ENCODE measurements at places on chromosomes 11 and 22.

GRCh38 chr11:71537537-71537936, 288 bp upstream of the KRTAP5-8 start:
- no peak for DNase-seq

DNA sequence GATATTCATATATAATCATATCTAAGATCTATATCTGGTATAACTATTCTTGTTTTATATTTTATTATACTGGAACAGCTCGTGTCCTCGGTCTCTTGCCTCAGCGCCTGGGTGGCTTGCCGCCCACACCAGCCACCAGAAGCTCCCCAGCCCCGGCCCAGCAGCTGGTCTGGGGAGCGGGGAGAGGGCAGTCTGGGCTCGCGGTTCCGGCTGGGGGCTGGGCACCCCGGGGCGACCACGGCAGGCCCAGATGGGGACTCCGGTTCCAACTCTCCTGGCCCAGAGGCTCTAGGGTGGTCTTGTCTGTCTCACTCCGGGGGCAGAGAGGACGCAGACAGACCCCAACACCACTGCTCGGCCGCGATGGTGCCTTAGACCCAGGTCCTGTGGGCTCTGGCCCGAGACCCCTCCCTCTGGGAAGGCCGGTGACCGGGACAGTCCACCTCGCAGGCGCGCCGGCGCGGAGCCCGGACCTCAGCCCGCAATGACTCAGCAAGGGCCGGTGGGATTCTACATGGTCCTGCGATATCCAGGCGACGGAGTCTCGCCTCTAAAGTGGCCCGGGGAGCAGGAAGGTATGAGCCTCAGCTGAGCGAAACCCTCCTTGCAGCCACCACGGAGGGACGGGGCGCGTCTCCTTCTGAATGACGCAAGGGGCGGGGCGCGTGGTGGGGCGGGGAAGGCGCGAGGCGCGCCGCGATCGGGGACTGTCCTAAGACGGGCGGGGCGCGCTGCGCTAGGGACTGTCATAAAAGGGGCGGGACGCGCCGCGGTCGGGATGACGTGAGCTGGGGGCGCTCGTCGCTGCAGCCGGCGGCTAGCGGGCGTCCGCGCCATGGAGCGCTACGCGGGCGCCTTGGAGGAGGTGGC, at the start of gene DGCR6:
TSS of gene DGCR6 (plus strand) at position 781 of the 870 bp plus-strand sequence. CDS start at position 836, 55 bp downstream.
- DNase-seq: no peak

DNA sequence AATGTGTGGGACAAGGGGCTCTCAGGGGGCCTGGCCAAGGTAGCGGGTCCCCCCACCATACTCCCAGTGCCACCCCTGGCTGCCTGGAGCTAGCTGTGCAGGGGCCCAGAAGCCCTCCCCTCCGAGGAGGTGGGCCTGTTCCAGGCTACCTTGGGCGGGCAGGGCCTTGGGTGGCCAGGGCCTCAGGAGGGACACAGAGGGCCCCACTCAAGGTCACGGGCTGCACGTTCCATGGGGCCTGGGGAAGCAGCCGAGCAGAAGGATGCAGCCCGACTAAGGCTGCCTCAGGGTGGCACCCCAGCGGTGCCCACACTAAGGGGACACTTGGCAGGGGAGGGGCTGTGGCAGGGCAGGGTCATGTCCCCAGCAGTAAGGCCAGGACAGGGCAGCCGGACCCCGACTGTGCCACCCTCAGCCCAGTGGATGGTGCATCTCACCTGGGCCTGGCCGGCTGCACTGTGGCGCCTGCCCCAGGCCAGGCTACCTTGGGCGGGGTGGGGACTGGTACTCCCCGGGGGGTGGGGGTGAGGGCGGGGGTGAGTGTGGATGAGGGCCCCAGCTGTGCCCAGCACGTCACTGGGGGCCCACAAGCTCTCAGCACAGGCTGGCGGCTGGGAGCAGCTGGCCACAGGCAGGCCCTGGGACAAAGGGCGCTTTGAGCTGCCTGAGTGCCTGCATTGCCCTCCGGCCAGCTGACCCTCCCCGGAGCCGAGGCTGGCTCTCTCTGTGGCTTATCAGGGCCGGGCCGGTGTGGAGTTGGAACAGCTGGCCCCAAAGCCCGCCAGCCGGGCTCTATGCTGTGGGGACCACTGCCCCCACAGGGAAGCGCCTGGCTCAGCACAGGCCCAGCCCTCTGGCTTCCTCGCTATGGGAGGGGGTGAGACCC, 117.1 kb downstream of the KCNQ1 start:
- DNase-seq: no peak

DNA sequence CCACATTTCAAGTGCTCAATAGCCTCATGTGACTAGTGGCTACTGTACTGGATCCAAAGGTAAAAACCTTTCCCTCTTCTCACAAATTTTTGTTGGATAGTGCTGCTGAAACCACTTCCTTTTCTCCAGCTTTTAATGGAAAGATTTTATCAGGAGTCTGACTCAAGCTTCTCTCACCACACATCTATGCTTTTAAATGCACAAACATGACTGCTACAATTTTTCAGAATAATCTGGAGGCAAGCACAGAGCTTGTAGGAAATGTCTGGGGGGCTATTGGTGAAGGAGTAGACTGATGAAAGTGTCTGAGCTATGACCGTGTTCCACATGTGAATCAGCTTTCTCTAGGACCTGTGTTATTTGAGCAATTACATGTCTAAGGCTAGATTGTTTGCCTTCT, 101.1 kb upstream of the FAT3 start:
- no peak for DNase-seq

- DNase-seq: no peak
Measured at GRCh38 chr11:47234669-47235100, 13.9 kb downstream of the ACP2 start.

- DNase-seq: no peak
Measured at GRCh38 chr11:44096360-44097185, 1.1 kb downstream of the EXT2 start.

- DNase-seq: no peak
Measured at GRCh38 chr22:23020659-23021293, 49.5 kb upstream of the GNAZ start.

GRCh38 chr11:69655479-69656428, 14.8 kb downstream of the CCND1 start:
- DNase-seq: no peak

GRCh38 chr11:119504371-119504770, 81.4 kb upstream of the THY1 start:
- DNase-seq: no peak

- DNase-seq: no peak
Measured at GRCh38 chr11:84313830-84314359, 1027.7 kb upstream of the CCDC90B start.

- DNase-seq: no peak
Measured at GRCh38 chr22:48973694-48974041, 854.0 kb downstream of the BRD1 start.
